ENCODE measurements at places on chromosomes 3 and 15.

DNA sequence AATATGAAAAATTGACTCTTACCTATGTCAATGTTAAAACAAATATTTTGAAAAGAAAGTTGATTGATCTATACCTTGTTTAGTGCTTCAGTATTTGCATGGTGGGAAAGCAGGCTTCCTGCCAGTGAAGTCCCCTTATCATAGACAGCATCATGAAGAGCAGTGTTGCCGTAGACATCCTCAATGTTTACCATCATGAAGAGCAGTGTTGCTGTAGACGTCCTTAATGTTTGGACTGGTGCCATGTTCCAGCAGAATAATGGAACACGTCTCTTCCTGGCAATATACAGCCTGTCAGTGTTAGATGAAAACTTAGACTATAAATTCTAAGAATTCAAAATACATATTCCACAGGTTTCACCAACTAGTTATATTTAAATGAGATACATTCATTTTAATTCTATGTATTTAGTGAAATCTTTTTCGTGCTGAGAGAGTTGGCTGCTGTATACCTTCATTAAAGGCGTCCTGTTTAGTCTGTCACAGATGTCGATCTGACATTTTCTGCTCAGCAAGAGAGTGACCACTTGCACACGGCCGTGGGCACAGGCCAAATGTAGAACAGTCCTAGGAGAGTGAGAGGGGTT lies 116.8 kb downstream of the LMLN start:
- DNase-seq = no peak

GRCh38 chr3:127420829-127421228 lies 133.0 kb upstream of the PRR20G start:
- DNase-seq = no peak

- DNase-seq = no peak
These were observed 5.1 kb downstream of the THPO start for GRCh38 chr3:184372911-184373310.

DNA sequence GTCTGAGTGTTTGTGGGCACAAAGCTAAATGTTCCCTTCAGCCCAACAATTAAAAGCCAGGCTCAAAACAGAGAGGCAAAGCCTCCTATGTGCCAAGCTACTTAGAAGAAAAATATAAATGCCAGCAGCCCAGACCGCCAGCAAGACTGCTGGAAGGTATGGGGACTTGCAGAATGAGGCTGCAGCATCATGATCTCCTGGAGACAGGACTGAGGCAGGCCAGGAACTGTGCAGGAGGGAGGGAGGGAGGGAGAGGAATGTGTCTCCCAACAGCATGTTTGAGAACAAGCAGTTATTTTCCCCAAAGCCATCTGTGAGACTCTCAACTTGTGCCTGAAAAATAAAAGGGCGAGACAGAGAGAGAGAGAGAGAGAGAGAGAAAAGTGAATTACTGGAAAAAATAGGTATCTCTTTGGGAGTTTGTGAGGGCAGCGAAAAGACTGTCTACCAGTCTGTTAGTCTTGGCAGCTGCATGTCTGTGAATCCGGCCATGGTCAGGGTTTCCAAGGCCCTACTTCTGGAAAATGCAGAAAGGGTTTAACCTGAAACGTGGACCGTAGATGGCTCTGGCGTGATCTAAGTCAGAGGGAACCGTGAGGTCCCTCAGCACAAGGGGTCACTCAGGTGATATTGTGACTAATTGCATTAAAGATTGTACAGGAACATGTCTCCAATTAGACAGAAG lies 139.7 kb upstream of the COL8A1 start:
- DNase-seq = no peak

DNA sequence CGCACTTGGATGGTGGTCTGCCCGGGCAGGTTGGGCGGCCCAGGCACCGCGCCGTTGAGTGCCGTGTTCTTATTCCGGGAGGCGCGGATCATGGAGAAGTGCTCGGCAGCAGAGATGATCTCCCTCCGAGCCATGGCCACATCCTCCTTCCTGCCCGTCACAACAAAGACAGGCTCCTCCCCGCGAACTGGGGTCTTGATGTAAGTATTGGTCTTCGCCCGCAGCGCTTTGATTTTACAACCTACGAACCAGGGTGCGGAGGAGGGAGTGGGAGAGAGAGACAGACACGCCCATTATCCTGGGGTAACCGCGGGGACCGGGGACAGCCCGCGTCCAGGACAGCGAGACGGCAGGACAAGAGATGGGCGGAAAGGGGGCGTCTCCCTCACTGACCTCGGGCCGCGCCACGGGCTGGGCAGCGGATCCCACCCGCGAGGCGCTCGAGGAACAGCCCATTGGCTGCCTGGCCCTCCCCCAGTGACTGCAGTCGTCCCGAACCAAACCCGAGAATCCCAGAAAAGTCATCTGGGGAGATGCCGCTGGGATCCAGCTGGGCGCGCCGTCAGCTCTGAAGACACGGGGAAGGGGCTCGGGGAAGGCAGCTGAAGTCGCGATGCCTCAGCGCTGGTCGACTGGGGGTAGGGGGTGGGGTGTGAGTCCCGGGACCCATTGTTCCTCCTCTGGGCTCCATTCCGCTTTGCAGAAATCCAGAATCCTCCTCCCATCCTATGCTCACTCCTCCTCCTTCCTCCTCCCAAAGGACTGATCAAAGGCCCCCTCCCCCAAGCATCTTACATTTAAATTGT lies 1.2 kb downstream of the MEX3B start:
- no peak for DNase-seq

DNA sequence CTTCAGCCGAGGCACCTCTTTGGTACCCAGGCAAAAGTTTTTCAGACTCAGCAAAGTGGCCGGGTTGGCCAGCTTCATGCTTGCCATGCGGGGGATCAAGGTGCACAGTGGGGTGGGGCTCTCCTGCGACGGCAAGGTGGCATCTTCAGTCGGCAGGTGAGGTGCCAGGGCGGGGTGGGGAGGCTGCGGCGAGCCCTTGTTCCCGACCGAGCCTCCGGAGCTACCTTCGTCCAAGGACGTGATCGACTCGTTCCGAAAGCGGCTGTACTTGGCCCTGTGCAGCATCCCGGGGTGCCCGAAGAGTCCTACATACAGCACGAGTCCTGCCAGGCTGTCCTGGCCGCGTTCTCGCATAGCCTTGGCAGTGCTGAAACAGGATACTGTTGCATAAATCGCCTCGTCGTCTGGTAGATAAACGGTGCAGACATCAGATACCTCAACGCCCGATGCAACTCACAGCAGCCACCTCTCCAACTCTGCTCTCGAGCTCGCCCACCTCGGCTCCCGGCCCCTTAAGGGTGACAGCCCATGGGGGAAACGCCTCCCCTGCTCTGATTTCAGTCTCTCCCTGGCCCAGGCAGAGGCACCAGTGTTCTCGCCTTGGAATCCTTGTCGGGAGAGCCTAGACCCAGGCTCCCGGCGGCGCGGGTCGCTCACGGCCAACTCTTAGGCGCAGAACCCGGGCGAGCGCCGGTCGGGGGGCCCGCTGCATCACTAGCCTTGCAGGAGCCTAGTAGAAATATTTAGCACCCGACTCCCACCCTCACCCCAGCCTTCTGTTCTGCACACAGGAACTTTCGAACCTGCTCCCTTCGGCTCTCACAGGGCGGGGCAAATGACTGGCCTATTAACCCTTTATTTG lies 826 bp downstream of the SHC4 start:
- no peak for DNase-seq

GRCh38 chr15:67480741-67481140 lies 40.2 kb upstream of the C15orf61 start:
- no peak for DNase-seq

- DNase-seq = no peak
These were observed 9.6 kb downstream of the TRH start for GRCh38 chr3:129984125-129984524.

GRCh38 chr3:81308306-81308705 lies 453.1 kb downstream of the GBE1 start:
- DNase-seq = no peak

- no peak for DNase-seq
These were observed 33.6 kb downstream of the EAF1 start for GRCh38 chr3:15460891-15461531.

GRCh38 chr3:108406661-108407206 lies 103.7 kb downstream of the MYH15 start:
- DNase-seq = no peak

- DNase-seq = no peak
These were observed 76.8 kb downstream of the LEKR1 start for GRCh38 chr3:156902916-156903315.

DNA sequence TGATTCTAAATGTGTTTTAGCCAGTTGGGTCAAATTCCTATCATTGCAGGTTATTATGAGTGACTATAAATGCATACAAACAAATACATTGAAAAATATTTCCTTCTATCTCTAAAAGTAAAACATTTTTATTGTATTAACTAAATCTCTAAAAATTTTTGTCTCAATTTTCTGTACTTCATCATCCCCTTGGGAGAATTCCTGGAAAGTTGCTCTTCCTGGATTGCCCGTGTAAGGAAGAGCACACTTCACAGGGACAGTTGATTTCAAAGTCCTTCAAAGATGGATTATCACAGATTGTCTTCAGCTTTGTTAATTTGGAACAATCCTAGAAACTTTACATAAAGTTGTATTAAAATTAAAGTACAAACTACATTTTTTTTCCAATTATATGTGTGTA lies 595.6 kb downstream of the ROBO1 start:
- no peak for DNase-seq

DNA sequence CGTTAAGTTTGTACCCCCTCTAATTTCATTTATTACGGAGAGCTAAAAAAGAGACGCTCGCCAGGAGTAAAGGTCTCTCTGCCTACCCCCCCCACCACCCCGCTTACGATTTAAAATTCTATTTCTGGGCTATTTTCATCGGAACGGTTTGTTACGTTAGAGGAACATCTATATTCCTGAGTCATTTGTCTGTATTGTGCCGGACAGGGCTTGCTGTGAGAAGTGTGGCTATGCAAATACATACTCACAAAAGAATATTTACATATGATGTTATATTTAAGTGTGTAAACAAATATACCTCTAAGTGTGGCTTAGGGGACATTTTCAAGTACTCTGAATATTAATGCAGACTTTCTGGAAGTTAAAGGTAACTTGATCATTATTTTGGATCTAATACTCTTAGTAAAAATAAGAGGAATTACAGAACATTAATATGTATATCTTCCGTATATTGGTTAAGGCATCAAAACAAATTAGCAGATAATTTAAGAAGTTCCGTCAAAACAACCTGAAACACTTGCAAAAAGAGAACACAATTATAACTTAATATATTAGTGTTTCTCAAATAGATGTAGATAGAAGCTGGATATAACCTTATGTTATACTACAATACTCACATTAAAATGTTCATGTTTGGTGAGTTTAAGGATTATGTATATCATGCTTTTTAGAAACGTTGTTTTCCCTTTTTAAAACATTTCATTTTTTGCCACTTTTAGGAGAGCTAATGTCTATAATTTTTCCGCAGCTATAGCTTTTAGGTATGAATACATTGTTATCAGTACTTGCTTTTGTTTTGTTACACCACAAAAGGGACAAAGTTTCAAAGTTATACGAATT lies 1.6 kb upstream of the SHOX2 start:
- no peak for DNase-seq

DNA sequence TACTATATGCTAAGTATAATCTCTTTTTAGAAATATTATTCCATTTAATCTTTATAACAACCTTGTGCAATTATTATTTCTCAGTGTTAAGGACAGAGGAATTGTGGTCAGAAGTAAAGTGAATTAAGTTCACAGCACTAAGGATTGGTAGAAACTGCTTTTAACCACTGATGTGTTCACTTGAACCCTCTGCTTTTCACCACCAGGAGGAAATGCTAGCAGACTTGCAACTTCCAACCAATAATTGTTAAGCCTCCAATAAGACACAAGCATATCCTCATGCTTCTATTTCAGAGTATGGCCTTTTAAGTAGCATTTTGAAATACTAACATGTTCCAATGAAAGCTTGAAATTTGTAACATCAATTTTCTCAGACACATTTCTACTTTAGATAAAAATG lies 527.4 kb downstream of the SI start:
- DNase-seq = no peak

DNA sequence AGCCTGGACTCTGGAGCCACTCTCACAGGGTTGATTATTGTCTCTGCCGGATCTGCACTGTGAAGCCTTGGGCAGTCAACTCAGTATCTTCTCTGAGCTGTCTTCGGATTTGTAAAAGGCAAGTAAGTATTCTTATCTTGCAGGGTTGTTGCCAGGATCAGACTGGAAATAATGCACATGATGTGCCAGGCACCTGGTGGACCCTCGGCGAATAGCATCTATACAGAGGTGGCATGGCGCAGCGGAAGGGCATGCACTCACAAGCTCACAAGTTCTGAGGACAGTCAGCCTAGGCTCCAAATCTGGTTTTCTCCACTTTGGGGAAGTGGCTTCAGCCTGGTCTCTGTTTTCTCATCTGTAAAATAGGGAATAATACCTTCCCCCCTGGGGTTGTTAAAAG lies 113.9 kb downstream of the SRGAP3 start:
- no peak for DNase-seq

GRCh38 chr15:83970295-83970890 lies 265.2 kb upstream of the GOLGA6L4 start:
- no peak for DNase-seq

- no peak for DNase-seq
These were observed 193.0 kb upstream of the TPM1 start for GRCh38 chr15:62849316-62850106.

- no peak for DNase-seq
These were observed 542 bp downstream of the INKA1 start for GRCh38 chr3:49803465-49804140.

DNA sequence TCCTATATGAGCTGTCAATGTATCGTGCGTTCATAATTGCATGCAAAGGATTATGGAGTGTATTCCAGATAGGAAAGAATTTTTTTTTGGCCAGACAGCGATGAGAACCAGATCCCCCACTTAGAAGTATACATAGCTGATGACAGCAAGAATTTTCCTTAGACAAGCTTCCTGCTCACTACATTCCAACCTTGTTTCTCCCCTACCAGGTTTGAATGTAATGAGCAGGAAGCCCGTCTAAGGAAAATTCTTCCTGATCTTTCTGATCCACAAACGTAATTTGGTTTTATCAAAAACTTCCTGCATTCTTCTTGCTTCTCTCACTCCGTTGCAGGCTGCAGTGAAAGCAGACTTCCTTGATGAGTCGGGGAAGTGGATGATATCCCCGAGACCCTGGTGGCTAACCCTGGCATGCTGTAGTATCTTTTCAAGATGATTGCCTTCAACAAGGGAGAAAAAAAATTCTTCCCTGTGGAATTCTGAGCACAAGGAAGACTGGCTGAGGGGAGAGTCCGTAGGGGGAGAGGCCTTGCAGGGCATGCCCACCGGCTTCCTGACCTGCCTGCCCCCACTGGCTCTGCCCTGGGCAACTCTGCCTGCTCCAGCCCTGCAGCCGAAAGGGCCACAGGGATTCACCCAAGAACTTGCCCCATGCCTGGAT lies 243.1 kb downstream of the TLE3 start:
- DNase-seq = no peak

DNA sequence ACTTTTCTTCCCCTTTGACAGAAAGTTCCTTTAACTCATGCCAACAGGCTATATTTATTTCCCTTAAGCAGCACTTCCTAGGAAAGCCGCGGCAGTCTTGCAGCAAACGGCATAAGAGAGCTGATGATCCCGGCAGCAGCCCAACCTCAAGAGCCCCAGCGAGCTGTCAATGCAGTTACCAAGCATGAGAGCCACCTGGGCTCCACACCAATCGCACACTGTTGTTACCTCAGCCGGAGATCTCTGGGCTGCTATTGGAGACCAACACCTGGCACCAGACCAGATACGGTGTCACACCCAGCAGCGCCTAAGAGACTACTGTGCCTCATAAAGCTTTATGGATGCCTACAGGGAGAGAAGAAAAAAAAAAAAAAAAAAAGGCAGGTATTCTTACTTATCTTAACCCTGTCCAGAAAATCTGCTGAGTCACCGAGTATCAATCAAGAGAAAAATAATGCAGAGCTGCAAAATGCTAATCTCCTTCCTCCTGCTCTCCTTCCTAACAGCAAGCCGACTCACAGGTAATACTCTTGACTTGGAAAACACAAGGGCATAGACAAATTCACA lies 11.7 kb downstream of the ABCC5 start:
- DNase-seq = no peak
